ENCODE measurements at places on chromosomes 3 and 15.

- no peak for DNase-seq
Measured at GRCh38 chr3:195003006-195003892, 267.7 kb downstream of the XXYLT1 start.

- DNase-seq, result no peak
Measured at GRCh38 chr3:30700702-30701321, 94.4 kb downstream of the TGFBR2 start.

GRCh38 chr3:114799816-114800215 is 347.3 kb downstream of the ZBTB20 start:
- no peak for DNase-seq

DNA sequence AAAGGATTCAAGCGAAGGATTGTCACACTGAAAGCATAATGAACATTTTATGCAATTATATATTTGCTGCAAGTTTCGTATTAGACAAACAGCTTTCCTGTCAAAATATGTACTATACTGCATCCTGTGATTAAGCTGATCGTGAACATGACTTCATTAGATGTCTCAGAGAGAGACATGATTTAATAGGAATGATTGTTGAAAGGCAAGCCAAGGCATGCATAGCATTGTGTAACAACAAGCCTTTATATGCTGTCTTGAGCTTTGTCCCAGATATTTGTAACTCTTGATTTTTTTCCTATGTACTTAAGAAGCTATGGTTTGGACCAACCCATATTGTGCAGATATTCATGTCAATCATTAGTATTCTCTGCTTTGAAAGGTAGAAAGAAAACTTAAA is 309.1 kb downstream of the KCNH8 start:
- no peak for DNase-seq

GRCh38 chr15:59453474-59454215 is 15.7 kb downstream of the FAM81A start:
- DNase-seq, result no peak

DNA sequence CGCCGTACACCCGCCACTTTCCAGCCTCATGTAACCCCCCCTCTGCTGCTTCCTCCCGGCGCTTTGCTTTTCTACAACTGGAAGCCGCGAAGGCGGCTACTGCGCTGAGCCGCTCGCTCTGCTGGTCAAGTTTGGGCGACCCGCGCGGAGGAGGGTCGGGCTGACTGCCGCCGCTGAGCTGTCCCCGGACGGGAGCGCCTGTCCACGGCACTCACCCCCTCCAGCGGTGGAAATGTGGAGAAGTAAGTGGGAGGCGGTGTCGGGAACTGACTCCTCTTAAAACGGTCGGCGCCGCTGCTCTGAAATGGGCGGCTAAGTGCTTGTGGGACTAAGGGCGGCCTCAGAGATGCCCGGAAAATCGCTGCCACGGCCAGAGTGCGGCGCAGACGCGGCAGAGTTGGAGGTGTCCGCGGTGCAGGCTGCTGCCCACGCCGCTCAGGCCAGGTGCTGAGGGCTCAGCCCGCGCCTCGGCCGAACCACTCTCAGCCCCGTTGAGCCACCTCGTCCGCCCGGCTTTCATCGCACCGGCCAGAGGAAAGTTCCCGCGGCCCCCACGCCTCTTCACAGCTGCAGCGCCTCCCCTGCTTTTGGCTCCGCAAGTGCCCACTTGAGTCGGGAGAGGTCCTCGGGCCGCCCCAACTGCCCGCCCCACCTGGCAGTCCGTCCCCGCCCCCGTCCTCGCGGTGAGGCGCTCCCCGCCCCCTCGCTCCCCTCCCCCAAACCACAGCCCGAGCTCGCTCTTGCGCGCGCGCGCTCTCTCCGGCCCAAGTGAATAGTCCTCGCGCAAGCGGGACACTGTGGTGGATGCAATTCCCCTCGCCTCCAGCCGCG is at the start of gene EPHA6:
EPHA6 (plus strand) TSS at position 775 of the 831 bp plus-strand sequence.
- peak; percentile 39 for DNase-seq

DNA sequence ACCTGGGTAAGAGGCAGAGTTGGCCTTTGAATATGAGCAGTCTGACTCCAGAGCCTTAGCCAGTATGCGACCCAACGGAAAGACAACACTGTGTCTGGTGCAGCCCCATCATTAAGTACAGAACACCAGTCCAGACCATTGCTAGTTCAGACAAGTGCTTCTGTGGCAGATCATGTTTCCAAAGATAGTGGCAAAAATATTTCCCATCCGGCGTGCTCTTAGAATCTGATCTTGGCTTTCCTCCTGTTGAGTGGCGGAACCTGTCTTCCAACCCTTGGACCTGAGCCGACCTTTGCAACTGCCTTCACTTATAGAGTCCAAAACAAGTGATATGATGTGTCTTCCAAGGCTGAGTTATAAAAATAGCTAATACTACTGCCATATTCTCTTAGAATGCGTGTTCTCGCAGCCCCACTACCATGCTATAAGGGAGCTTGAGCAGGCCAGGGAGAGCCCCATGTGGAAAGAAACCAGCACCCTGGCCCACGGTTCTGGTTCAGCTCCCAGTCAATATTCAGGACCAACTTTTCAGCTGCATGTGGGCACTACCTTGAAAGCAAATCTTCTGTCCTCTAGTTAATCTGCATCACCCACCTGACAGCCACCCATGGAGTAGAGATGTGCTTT is 322.4 kb upstream of the SLCO3A1 start:
- no peak for DNase-seq

DNA sequence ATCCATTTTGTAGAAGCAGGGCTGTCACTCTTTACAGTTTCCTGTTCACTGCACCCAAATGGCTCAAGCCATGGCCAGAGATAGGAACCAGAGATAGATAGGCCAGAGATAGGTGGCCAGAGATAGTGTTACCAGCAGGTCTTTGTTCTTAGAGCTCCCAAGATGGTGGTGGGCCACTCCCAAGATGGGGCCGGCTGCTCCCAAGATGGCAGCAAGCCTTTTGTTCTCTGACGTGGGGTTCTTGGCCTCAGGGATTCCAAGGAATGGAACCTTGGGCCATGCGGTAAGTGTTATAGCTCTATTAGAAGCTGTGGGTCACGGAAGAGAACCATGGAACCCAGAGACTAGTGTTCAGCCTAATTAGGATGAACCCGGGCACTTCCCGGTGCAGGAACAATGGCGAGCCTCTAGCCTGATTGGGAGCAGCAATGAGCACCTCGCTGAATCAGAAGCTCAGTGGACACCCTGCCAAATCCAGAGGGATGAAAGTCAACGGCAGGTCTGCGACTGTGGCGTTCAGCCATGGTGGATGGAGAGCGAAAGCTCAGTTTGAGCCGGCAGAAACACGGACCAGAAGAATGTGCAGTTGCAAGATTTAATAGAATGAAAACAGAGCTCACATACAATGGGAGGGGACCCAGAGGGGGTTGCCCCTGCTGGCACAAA is 45.0 kb upstream of the CD96 start:
- peak; percentile 61 for DNase-seq

DNA sequence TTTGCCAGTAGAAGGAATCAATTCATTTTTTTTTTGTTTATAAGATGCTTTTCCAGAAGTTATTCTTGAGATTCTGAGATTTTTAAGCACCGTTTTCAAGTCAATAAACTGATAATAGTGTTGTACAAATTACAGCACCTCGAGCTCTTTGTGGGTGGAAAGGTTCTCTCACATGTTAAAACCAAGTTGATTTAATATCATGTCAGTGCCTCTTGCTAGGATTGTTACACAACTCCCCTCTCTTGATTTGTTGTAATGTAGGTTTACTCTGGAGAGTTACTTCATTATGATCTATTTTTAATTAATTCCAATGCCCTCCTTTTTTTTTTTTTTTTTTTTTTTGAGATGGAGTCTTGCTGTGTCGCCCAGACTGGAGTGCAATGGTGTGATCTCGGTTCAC is 25.8 kb upstream of the UBXN7 start:
- DNase-seq, result no peak
